ENCODE measurements at places on chromosomes 2 and 18.

DNA sequence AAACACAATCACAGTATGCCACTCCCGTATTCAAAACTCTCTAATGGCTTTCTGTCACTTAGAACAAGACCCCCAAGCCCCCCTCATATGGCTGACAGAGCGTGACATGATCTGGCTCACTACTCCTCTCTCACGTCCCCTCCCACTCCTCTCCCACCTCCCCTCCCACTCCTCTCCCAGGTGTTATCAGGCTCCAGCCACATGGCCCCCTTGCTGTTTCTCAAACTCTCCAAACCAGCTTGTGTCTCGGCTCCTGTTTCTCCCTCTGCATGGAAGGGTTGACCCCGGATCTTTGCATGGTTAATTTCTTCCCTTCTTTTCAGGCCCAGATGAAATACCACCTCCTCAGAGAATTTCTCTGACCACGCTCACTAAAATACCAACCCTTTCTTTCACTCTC, 180.8 kb downstream of the SLC8A1 start:
- no peak for DNase-seq

DNA sequence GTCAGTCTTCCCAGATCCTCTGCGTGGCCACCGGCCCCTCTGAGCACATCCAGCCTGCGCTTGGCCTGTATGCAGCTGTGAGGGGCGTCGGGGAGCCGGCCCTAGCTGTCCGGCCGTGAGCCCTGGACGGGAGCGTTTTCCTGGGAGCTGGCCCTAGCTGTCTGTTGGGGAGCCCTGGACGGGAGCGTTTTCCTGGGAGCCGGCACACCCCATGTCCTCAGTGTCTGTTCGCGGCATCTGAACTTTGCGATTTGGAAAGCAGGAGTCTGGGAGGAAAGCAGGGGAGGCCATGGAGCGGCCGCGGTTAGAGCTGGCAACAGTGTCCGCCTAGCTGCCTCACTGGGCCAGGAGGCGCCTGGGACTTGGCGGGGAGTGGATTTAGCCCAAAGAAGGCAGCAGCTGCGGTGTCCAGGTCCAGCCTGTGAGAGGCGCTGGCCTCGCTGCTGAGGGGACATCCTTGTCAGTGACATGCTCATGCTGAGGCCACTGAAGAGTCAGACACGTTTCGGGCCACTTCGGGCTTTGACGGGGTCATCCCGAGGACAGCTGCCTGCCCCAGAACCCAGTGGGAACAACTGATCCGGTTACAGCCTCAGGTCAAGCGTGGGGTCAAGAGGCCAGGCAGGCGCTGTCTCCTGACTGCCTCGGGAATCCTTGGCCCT, 75.8 kb downstream of the KCNG2 start:
- no peak for DNase-seq

- DNase-seq = no peak
Measured at GRCh38 chr2:178320011-178320585, 125.8 kb downstream of the OSBPL6 start.

DNA sequence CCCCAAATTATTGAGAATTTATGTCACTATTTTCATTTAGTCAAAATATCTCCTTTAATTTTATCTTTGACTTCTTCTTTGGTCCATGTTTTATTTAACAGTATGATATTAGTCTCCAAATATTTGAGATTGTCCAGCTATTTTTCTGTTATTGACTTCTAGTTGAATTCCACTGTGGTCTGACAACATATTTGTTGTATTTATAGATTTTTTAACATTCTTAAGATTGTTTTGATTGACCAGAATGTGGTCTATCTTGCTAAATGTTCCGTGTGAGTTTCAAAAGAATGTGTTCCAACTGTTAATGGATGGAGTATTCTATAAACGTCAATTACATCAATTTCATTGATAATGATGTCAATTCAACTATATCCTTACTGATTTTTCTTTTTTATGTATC, 1452.1 kb downstream of the SUCLG1 start:
- DNase-seq = no peak

DNA sequence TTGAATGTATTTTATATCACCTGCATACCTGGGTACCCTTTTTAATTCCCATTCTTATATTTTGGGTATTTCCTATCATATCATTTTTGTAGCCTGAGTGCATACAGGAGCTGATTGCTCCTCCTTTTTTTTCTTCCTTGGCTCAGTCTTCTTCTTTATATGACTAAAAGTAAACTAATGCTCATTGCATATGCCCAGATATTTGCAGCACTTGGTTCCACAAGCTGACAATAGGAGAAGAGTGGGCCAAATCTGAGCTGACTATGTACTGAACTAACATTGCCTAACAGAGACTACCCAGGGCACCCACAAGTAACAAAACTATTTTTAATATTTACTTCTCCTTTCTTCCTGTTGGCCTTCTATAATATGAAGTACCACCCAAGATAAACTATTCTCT, 131.7 kb upstream of the SPOPL start:
- DNase-seq = no peak

DNA sequence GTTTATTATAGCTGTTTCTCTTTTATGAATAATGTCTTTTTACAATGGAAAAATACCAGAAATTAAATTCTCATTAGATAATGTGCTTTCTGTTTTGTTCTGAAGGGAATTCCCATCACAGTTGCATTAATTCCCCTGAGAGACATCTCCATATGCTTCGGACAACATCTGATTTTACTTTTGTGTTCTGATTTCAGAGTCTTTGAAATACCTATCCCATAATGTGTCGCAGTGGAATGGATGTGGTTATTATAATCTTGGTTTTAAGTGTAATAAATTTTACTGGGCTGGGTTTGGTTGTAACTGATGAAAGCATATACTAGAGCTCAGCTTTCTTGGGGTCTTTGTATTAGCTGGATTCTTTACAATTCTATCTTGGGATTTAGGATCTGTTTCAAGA, 12.5 kb downstream of the SPTBN1 start:
- DNase-seq = no peak

DNA sequence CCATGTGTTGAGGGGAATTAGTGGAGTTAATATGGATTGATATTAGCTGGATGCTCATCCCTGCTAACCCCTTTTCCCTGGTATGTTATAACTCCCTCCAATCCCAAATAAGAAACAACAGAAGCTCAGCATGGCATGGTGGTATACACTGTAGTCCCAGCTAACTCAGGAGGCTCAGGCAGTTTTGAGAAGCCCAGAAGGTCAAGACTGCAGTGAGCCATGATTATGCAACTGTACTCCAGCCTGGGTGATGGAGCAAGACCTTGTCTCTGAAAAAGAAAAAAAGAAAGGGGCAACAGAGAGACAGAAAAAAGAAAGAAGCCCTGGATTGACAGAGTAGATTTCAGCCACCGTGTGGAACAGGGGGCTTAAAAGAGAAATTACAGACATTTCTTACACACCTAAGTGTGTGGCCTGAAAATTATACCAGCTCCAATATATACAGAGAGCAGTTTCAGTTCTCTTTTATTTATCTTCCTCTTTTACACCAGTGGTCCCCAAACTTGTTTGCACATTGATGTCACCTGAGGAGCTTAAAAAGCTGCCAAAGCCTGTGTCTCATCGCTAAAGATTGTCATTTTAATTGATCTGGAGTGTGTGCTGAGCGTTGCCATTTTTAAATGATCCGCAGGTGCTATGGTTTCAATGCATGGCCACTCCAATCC, 203.6 kb downstream of the UBE2E3 start:
- DNase-seq = no peak

- no peak for DNase-seq
Measured at GRCh38 chr2:73969356-73969755, 15.4 kb upstream of the TET3 start.

- peak; percentile 88 for DNase-seq
Measured at GRCh38 chr2:54455563-54456361, at the start of gene SPTBN1. Gene SPTBN1, plus strand, starts transcription at chr2:54456327. Its CDS starts 70,092 bp downstream, at chr2:54526419.

DNA sequence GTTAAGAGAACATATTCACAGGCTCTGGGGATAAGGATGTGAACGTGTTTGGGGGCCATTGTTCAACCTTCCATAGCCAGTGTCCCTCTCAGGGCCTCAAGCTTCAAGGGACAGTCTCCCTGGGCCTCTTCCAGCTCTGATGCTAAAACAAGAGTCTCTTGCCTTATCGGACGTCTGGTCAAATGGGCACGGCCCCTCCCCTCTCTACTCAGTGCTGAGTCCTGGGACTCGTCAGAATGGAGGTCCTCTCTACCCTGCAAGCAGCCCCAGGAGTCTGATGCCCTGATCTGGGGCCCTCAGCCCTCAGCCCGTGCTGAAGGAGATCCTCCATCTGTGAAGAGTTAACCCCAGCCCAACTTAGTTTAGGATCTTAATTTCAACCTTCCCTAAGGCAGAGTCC, 198.2 kb downstream of the ZFP36L2 start:
- no peak for DNase-seq

GRCh38 chr18:58466636-58467205, 162.2 kb downstream of the ALPK2 start:
- no peak for DNase-seq

DNA sequence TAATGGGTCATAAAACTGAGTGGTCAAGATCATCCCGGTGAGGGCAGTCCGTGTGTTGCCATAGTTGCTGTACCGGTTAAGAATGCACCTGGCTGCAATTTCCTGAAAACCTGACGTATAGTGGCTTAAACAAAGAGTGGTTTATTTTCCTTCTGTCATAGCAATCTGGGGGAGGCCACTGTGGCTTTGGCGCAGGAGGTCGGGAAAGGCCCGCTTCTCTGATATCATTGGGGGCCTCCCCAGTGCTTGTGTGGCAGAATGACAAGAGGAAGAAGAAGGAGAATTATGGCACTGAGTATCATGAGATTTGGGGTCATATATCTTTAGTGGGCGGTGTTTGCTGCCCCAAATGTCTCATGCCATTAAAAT, 4.4 kb downstream of the C2orf92 start:
- no peak for DNase-seq

DNA sequence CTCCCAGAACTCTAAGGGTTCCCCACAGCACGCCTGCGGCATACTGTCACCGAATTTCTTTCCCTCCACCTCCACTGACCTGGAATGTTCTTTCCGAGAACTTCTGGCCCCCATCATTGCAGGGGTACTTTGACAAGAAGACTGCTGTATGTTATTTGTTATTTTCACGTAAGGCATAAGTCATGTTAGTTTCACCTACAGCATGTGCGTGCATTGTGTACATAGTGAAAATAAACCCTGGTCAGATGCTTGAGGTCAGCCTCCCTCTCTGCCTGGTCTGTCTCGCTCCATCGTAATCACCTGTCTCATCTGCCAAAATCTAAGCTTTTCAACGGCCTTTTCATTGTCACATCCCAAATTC, 4.1 kb downstream of the ABCG8 start:
- DNase-seq = no peak

GRCh38 chr2:159867567-159868361, 69.8 kb upstream of the CD302 start:
- DNase-seq = no peak

DNA sequence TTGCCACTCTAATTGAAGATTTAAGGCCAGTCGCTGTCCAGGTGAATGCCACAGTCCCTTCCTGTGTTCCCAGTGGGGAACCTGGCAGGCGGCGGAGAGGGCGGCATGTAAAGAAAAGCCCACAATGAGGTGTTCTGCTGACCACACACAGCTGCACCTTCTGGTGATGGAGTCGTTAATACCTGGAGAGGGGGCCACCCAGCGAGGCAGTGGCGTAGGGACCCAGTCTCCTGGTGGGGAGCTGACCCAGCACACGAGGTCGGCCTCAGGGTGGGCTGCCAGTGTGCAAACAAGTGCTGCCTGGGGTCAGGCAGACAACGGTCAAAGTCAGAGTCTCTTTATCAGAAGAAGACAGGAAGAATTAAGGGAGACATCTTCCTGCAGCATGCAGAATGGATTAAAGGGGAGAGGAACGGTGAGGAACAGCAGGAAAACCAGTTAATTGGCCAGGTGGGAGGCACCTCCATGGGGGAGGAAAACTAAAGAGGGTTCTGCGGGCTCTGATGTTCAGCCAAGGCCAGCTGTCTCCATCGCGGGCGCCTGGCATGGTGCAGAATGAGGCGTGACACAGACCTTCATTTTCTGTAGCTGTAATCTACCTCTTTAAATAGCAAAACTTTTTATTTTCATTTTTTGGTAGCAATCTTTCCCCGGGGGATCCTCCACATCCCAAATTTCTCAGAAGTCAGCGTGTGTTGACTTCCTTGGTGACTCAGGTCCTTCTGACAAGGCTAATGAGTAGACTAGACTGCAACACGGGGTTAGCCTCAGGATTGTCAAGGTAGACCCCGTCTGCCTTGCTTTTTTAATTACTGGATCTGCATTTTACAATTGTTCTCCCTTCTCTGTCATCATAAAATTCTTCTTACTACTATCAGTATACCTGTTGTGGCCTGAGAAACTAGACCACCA, 78.3 kb downstream of the SMAD7 start:
- no peak for DNase-seq

- DNase-seq = no peak
Measured at GRCh38 chr2:10234409-10235094, 68.2 kb upstream of the HPCAL1 start.

DNA sequence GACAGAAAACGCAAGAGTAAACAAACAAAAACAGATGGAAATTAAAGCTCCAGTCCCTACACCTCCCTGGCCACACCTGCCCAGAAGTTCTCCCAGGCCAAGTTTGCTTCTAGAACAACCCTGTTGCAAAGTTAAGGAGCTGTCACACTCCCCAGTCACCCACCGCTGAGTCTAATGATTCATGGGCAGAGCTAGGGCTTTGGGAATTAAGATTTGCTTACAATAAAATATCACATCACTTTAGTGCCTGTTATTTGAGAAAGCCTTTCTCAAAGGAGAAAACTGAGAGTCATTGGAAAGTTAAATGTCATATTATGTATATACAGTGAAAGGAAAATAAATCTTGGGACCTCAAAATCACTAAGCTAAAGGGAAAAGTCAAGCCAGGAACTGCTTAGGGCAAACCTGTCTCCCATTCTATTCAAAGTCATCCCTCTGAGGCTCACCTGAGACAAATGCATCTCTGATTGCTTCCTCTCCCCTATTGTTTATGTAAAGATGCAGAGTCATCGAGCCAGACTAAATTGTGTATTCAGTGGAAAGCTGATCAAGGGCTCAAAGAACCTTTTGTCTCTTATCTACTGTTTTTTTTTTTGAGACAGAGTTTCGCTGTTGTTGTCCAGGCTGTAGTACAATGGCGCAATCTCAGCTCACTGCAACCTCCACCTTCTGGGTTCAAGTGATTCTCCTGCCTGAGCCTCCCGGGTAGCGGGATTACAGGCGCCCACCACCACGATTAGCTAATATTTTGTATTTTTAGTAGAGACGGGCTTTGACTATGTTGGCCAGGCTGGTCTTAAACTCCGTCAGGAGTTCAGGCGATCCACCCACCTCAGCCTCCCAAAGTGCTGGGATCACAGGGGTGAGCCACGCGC, 2.8 kb downstream of the CRYGB start:
- DNase-seq = no peak

DNA sequence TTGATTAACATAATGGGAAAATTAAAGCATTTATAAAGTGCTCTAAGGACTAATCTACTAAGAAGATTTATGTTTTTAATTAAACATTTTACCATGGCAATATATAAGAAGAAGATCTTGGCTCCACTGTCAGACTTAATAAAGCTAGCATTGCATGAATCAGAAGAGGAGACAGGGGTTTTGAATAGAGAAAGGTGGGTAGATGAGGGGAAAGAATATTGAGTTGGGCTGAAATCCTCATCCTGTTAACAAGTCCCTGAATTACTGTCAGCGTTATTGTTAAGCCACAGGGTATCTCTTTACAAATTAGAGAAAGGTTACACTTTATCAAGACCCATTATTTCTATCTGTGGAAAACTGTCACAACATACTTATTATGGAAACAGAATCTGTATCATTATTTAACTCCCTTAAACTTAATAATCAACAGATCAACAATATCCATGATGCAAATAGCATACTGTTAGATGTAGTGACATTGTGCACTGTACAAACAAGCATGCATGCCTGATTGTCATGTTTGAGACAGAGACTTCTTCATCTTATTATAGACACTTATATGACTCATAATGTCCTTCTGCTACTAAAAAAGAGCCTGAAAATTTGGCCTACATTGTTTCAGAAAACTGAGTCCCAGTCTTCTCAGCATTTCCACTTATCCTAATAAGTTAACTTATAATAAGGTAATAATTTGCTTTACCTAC, 304.1 kb downstream of the NRXN1 start:
- DNase-seq = no peak
